ENCODE measurements at places on chromosomes 11 and 22.

GRCh38 chr11:83540112-83540675, 254.0 kb upstream of the CCDC90B start:
- no peak for DNase-seq

- no peak for DNase-seq
These were observed 24.4 kb upstream of the TOLLIP start for GRCh38 chr11:1333860-1334259.

- DNase-seq: no peak
These were observed 127.7 kb upstream of the SESN3 start for GRCh38 chr11:95358511-95359340.

GRCh38 chr22:38468443-38469305, 778 bp downstream of the KDELR3 start:
- DNase-seq: no peak

- DNase-seq: no peak
These were observed 532.7 kb upstream of the FAT3 start for GRCh38 chr11:91691872-91692271.

DNA sequence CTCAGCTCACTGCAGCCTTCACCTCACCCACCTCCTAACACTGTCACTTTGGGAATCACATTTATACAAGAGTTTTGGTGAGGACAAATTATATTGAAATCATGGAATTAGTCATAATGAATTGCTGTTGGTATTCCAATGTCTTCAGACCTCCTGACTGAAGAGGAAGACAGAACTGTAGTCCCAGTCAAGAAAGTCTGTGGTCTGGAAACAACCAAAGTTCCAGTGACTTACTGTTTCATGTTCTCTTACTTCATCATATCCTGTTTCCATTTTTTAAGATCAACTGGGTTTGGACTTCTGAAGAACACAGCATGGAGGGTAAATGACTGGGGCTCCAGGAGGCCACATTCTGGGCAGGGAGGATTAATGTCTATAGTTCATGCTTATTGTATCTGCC, 43.0 kb upstream of the HIPK3 start:
- no peak for DNase-seq

- no peak for DNase-seq
These were observed 95.5 kb downstream of the COMMD9 start for GRCh38 chr11:36193721-36194120.

DNA sequence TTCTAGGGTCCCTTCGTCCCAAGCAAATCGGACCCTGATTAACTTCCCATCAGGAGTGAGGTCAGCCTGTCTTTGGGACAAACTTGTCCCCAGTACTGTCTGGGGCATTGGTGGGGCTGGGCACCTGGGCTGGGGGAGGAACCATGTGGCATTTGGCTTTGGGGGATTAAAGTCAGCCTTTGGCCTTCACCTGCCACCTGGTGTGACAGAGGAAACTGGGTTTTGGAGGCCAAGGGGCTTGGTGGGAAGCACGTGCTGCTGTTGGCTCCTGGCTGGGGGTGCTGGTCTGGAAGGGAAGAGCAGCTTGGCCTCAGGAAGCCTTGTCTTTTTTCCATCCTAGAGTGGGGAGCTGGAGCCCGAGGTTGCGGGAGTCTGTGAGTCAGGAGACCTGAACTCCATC, 78.4 kb upstream of the NECTIN1 start:
- no peak for DNase-seq

DNA sequence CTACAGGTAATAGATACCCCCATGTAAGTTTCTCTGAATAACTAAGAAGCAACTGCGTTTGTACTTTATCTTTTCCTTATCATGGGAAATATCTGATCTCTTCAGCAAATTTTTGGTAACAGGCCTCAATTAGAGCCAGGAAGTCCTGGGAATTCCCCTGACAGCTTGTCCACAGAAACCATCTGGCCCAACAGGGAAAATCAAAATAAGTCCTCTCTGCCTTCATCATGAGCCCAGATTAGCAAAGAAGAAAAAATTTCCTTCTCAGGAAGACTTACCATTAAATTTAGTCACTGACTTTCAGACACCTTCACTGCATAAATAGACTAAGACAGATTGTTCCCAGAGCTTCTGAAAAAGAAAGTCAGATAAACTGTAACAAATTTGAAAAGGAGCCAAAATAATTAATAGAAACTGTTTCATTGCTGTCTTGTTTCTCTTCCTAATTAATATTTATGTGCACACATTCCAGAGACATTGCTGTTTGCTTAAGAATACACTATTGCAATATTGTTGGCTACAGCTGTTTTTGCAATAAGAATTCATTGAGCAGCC, 278.1 kb upstream of the FAT3 start:
- no peak for DNase-seq

DNA sequence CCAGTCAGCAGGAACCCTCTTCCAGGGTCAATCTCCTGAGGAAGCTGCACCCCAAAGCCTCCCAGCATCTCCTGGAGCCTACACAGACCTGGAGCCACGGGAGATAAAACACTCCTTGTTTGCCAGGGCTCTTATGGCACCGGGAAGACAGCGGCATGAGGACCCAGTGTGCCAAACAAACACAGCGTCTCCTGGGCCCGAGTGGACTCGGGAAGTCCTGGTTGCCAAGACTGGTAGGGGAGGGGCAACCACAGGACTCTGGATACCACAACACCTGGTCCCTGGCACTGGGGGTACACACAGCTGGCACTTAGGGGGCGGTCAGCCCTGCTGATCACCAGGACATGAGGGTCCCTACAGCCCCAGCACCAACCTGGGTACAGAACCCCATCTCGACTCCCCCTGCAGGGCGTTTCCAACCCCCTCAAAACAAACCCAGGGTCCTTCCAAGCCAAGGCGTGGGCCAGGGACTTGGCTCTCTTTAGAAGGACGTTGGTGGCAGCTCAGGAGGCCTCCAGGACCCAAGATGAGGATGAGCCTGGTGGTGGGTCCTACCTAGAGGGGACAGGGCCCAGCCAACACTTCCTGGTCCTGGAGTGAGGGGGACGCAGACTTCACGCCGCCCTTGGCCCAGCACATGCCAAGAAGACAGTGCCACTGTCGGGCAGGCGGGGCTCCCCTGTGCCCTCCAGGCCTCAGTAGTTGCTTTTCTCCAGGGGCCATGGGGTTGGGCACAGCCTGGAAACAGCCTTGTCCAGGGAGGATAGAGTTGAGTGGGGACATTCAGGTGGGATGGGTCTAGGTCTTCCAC, 85.0 kb downstream of the CELSR1 start:
- DNase-seq: no peak

- no peak for DNase-seq
These were observed 520.7 kb upstream of the B3GAT1 start for GRCh38 chr11:134932761-134933160.

DNA sequence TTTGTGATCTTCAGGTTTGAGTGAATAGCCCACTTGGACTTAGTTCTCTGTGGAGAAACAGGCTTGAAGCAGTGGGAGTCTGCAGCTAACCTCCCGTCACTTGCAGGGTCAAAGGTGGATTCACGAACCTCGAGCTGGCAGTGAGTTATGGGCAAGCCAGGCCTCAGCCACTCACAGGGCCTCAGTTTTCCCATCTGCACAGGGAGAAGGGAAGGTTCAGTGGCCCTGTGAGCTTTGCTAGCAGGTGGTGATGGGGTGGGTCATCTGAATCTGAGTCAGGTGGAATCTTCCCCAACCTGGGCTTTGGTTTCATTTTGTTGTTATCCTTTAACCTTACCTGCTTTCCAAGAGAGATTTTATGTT, 86.6 kb upstream of the GRIK4 start:
- peak; percentile 27 for DNase-seq

DNA sequence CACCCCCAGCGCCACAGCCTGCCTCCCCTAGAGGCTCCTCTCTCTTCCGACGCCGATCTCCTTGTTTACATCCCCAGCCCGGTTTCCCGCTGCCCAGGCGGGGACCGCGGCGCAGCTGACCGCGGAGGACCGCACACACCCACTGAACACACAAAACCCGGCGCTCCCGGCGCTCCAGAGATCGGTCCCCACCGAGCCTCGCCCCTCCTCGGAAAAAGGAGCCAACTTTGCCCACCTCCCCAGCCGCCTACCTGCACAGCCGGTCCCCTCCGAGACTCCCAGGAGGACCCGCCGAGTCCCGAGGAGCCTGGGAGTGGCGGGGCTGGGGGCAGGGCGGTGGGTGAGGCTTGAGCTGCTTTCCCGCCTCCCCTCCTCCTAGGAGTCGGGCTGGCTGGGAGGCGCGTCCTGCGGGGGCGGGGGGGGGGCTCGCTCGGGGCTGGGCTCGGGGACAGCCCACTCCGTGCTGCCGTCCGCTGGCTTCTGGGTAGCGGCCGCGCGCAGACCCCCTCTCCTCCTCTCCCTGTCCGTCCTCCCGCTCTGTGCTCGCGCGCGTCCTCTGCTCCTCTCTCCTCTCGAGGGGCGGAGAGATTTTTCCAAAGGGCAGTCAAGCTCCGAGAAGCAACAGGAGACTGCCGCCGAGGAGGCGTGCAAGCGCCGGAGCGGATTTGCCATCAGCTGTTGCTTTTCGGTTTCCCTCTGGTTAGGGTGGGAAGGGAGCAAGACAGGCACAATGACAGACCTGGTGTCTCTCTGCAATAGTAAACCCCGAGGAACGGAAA, at the start of gene FXYD6:
TSS of gene FXYD6 (minus strand) at position 318 of the 779 bp plus-strand sequence. CDS start 33,882 bp downstream, outside the sequence.
- no peak for DNase-seq

DNA sequence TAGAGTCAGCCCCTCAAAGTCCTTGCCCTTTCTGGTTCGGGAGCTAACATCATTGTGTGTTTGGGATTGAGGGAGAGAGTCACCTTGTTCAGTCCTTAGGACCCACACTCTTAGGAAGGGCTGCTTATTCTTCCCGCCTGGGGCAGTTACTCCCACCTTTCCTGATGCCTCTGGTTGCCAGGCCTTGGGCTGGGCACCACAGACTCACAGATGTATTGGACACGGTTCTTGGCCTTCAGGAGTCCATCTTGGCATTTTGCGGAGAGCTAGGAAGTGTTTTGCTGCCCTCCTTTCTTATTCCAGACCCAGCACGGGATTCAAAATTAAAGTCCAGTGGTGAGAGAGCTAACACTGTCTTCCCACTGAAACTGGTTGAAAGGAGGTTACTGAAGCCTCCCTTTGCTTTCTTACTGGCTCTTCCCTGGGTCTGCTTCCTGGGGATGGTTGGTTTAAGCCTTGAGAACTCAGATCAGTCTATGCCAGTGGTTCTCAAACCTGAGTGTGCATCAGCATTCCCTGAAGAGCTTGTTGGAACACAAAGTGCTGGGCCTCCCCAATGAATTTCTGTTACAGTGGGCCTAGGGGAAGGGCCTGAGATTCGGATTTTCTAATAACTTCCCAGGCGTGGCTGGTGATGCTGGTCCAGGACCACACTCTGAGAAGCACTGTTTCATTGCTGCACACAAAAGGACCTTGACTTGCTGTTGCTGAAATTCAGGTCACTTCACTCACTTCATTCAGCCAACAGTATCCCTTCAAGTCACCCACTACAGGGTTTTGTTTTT, 1.4 kb downstream of the OSBP2 start:
- no peak for DNase-seq

GRCh38 chr11:74018331-74019005, 9.6 kb upstream of the UCP3 start:
- no peak for DNase-seq

GRCh38 chr11:103112364-103112763, 3.1 kb downstream of the DYNC2H1 start:
- DNase-seq: no peak

- no peak for DNase-seq
These were observed 26.0 kb downstream of the SLC22A6 start for GRCh38 chr11:62958547-62959421.

- DNase-seq: no peak
These were observed 7.0 kb downstream of the CTSF start for GRCh38 chr11:66561178-66561974.

DNA sequence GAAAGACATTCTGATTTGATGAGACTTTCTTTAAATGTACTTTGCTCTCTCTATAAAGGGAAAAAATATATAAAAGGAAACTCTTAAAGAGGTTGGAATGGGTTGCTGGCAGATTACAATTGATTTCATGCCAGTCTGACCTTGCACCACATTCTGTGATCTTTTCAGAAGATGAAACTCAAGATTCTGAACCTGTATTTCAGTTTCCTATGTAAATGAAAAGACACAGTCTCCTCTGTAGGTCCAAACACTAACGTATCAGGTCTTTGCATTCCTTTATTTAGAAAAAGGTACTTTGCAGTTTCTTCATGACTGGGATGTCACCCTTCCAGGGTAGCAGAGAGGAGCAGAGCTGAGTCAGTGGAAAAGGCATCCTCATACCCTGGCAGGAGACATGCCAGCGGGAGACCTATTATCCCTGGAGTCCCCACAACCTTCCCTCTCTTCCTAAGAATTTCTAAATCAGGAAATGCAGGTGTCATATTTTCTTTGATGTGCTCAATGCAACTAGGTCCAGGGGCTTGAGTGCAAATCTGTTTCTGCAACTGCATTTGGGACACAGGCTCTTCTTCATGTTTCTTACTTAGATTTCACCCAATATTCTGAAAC, 282.6 kb downstream of the CADM1 start:
- DNase-seq: no peak

GRCh38 chr22:22025320-22026156, 43.0 kb upstream of the TOP3B start:
- DNase-seq: peak; percentile 76

- DNase-seq: no peak
These were observed 450.4 kb downstream of the OPCML start for GRCh38 chr11:133081730-133082452.

DNA sequence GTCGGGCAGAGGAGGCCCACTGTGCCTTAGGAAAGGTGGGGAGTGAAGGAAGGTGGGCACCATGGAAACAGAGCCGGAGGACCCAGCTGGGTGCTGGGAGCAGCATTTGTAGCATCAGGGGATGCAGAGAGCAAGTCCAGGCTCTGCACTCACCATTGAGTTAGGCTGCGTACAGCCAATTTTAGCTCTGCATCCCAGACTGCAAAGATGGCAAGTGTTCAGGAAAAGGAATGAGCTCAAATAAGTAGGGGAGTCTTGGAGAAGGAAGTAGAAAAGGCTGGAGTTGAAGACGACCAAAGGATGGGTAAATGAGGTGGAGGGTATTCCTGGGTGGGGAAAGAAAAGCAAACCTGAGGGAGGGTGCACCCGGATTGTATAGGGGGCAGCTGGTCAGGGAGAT, 31.6 kb upstream of the ETS1 start:
- no peak for DNase-seq

DNA sequence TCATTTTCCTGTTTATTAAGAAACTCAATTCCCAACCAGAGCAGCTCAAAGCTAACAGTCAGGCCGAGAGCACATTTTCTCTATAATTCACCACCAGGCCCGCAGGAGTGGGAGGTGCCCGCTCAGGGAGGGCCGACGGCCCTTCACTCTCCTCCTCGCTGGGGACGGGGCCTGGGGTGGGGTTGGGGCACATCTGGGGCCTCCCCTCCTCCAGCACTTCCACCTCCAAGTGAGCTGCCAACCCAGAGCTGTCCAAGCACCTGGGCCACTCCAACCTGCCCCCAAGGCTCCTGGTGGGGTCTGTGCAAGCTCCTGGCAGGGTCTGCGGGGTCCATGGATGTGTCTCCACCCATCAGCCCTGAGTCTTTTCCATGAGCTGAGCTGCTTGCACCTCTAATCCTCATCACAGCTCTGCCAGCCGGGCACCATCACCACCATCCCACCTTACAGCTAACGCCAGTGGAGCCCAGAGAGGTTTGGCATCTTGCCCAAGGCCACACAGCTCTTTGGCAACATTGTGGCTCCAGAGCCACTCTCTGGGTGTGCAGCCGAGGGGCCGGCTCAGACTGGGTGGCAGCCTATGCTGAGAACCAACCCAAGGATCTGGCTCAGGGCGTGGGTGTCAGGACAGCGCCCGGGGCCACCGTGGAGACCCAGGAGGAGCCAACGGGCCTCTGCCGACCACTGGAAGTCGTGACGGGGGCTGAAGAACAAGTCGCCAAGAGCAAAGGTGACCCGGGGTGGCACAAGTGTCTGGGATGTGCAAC, 193.5 kb downstream of the BRD1 start:
- no peak for DNase-seq

All from GM10248 (cell line).